Caco-2 (cell line): ENCODE measurements at places on chromosomes 1 and 21. TPM values are rescaled to one million over a fixed set of nuclear protein-coding genes. Genes with fewer than 3 reads are reported as not detected.

DNA sequence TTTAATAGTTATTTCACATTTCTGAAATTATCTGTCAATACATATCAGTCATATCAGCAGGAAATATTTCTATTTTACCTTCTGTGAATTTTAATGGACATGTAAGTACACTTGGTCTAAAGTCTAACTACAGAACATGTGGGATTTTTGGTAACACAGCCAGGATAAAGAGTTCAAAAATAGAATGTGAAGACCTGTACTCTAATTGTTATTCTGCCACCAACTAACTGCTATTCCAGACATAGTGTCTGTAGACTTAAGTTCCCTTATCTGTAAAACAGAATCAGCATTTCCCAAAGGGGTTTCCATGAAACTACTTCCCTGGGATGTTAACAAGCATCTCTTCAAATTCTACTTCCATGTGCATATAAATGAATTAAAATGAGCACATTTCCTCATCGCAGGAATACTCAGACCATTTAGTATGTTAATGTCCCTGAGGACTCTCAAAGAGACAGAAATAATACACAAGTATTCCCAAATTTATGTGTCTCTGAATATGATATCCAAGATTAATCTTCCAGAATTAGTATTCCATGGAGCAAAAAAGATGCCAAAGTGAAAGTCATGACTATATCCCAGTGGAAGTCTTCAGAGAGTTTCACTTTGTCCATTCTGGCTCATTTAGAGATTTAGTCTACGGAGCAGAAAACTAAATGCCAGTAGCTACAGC, 325.6 kb downstream of the NEGR1 start:
- no peaks in the 10 kb centered on the region for H3K36me3 ChIP-seq
- H3K4me3 ChIP-seq = no peak overlapping the region

DNA sequence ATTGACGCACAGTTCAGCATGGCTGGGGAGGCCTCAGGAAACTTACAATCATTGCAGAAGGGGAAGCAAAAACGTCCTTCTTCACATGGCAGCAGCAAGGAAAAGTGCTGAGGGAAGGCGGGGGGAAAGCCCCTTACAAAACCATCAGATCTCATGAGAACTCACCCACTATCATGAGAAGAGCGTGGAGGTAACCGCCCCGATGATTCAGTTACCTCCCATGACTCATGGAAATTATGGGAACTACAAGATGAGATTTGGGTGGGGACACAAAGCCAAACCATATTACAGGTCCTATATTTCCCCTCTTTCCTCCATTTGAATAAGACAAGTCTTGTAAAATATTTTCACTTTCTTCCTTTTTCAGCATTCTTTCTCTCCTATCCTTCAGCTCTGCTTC, 7.7 kb upstream of the TTLL7 start:
- no peak overlapping the region for H3K27ac ChIP-seq
- H3K4me1 ChIP-seq = no peaks in the 10 kb centered on the region
- DNase-seq = no peak

DNA sequence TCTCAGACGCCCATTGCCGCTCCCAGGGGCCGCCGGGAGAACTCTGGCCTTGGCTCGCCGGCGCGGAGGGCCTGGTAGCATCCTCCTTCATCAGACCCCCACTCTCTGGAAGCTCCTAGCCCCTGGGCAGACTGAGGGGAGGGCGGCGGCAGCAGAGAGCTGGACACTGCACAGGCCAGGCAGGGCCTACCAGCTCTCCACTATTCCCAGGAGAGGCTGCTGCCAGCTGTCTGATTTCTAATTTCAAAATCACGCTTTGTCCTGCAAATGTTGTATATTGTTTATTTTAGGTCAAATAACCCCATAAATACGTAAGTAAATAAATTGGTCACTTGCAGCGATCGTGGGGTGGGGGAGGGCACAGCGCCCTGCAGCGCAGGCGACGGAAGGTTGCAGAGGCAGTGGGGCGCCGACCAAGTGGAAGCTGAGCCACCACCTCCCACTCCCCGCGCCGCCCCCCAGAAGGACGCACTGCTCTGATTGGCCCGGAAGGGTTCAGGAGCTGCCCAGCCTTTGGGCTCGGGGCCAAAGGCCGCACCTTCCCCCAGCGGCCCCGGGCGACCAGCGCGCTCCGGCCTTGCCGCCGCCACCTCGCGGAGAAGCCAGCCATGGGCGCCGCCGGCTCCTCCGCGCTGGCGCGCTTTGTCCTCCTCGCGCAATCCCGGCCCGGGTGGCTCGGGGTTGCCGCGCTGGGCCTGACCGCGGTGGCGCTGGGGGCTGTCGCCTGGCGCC, at the start of gene MTARC1:
Gene MTARC1, plus strand, starts transcription at position 577 of the 732 bp plus-strand sequence. Its CDS starts 32 bp downstream, at position 609.
- no peaks in the 10 kb centered on the region; the same call in none of the 2 replicates for H3K36me3 ChIP-seq
- H3K27ac ChIP-seq = peak within 1 kb of the TSS; percentile 81
- peak within 1 kb of the TSS; percentile 55 for H3K4me3 ChIP-seq
- peaks cover 33% of the 10 kb centered on the region for H3K4me1 ChIP-seq
- DNase-seq = peak; percentile 90

KRTAP7-1 gene
- total RNA-seq = not detected in 2 replicates
